ENCODE measurements at places on chromosomes 7 and 10. TPM values are rescaled to one million over a fixed set of nuclear protein-coding genes. Genes with fewer than 3 reads are reported as not detected.

- no peak for DNase-seq
These were observed 241.0 kb downstream of the WDR11 start for GRCh38 chr10:121091961-121092719.

- DNase-seq = no peak
These were observed 31.7 kb downstream of the FBH1 start for GRCh38 chr10:5921746-5922145.

The PLPP4 gene
- total RNA-seq = not detected

DNA sequence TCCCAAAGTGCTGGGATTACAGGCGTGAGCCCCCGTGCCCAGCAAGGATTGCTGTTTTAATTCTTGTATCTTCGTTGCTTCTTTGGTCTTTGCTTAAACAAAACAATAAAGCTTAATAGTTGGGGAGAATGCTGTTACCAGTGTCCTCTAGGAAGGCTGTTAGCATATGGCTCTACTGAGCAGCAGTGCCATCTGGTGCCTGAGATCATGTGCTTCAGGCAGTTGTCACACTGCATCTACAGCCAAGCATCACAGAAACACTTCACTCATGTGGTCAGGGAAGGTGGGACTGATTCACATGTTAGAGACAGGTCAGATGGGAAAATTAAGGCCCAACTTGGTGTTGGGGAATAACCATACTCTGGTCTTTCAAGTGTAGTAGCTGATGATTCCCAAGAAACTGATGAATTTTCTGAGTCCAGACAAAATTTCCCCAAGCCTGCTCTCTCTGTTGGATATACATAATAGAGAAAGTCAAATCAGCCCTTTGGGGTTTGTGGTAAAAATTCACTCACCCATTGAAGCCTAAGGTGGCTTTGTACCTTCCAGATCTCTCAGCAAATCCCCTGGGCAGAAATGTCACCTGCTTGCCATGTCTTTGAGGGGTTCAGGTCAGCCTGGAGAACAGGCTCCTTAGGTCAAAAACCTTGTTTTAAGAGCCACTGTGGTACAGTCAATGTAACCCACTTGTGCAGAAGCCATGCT lies 28.4 kb downstream of the UBE2D4 start:
- no peak for DNase-seq

- DNase-seq = no peak
These were observed 185.8 kb downstream of the HGF start for GRCh38 chr7:81583882-81584533.

- no peak for DNase-seq
These were observed 22.5 kb downstream of the CFAP43 start for GRCh38 chr10:104209575-104210198.

DNA sequence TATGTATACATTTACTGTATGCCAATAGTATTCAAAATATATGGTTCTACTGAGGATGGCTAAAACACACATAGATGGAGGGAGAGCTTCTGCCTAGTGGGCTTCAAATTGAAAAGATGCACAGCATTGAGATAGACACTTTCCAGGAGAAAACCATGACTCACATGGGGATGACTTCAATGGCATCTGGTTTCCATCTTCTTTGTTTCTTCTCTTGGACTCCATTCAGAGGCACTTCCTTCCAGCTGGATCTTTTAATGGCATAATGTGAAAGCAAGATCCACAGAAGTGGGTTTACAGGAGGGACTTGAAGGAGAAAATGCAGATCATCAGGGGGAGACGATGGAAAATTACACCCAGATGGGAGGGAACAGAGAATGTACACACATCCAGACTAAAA lies 84.9 kb downstream of the ZNF365 start:
- DNase-seq = no peak

DNA sequence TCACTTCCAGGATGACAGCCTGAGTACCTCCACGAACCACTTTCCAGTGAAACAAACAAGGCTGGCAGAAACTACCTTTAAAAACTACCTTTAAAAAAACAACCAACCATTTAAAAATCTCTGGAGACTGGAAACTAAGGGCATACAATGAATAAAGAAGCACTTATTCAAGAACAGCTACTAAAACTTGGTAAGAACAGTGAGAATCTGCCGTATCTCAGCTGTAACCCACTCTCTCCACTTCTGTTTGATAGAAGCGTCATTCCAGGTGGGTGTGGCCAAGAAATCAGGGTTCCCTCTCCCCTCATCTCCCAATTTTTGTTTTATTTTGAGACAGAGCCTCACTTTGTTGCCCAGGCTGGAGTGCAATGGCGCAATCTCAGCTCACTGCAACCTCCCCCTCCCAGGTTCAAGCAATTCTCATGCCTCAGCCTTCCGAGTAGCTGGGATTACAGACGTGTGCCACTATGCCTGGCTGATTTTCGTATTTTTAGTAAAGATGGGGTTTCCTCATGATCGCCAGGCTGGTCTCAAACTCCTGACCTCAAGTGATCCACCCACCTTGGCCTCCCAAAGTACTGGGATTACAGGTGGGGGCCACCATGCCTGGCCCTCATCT lies 158.8 kb upstream of the CHST15 start:
- DNase-seq = no peak

DNA sequence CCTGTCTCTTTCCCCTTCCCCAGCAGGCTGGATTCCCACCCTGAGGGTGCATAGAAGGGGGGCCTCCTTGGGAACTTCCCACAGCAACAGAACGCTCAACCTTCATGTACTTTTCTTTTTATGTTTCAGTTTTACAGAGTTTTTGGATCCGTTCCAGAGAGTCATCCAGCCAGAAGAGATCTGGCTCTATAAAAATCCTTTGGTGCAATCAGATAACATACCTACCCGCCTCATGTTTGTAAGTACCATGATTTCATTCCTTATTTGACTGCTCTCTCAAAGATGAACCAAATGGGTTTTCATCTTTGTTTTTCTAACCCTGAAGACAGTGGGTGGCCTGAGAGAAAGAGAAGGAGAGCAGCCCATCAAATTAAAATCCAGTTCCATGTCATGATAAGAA lies 46.7 kb downstream of the PLPP4 start:
- DNase-seq = no peak
